Activated T-cell treated with anti-CD3 and anti-CD28 coated beads, Interleukin-2, amount 50 U/mL, for 48 hours (primary cell): ENCODE measurements at places on chromosomes 11 and 22.

DNA sequence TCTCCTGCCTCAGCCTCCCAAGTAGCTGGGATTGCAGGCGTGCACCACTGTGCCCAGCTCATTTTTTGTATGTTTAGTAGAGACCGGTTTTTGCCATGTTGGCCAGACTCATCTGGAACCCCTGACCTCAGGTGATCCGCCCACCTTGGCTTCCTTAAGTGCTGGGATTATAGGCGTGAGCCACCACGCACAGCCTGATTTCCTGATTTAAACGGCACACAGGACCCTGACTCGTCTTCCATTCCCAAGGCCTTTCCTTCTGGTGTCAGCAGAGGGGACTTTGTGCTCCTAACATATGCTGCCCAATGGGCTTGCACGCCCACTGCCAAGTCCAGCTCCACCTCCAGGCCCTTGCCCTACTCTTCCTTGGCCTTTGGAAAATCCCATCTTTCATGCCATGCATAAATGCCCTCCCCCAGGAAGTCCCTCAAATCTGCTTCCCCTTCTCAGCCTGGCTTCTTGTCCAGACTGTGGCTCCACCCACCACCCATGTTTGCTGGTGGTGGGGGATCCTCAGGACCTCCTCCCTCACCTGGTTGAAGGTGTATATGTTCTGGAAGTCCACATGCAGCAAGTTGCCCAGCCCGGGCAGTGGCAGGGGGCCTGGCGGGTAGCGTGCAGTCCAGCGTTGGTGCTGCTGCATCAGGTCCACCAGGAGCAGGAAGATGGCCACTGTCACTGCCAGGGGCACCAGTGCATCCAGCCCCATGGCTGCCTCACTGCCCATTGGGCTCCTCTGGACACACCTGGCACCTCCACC is 23.9 kb upstream of the CYP2D6 start:
- DNase-seq: no peak

DNA sequence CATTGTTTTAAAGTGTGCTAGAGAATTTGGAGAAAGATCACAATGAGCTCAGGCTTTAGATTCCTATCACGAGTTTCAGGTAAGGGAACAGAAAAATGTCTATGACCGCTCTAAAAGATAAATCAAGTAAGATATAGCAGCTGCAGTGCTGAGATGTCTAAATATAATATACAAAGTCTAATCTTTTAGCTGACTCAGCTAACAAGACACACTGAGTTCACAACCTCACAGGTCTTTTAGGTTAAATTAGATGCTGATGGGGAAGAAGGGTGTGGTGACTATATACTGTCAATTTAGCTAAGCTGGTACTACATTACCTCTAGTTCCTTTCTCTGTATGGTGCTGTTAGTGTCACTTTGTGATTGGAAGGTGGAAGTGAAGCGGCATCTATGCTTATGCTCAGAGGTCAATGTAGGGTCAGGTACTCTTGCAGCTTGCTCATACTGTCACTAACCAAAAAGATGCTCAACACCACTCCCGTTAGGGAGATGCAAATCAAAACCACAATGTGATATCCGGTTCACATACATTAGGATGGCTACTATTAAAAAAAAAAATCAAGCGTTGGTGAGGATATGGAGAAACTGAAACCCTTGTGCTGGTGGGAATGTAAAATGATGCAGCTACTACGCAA is 283.5 kb downstream of the SWAP70 start:
- DNase-seq: no peak

DNA sequence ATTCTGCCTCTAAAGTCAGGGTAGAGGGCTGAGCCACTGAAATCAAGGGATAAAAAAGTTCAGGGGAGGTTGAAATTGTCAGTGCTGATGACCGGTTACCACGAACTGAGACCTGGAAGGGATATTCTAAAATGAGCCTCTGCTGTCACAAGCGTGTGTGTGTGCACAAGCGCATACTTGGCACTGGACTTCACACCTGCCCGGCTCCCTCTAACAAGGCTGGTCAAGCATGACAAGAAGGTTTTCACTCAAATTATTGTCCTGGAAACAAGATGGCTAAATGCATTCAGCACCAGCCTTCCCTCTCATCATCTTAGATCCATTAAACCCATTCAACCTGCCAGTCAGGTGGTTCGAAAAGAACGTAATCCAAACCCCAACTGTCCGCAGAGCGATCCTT is 54.8 kb upstream of the CECR2 start:
- no peak for DNase-seq

DNA sequence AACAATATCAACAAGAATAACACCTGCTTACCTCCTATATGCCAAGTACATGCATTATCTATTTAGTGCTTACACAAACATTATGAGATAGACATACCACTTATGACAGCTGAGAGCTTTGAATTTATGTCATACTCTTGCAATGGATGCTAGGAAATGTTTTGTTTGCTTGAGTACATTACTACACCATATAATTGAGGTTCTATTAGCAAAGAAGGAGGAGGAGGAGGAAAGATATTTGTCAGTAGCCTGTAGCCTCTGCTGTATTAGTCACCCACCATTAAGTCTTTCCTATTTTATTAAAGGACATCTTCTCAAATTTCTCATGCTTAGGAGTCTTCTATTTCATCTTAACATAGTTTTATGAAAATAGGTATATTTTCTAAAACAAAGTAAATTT is 6.4 kb downstream of the ANO5 start:
- no peak for DNase-seq

GRCh38 chr11:123086305-123086704 is 24.4 kb upstream of the HSPA8 start:
- DNase-seq: no peak

GRCh38 chr22:21917181-21917958 is 35.3 kb downstream of the PPM1F start:
- DNase-seq: no peak

DNA sequence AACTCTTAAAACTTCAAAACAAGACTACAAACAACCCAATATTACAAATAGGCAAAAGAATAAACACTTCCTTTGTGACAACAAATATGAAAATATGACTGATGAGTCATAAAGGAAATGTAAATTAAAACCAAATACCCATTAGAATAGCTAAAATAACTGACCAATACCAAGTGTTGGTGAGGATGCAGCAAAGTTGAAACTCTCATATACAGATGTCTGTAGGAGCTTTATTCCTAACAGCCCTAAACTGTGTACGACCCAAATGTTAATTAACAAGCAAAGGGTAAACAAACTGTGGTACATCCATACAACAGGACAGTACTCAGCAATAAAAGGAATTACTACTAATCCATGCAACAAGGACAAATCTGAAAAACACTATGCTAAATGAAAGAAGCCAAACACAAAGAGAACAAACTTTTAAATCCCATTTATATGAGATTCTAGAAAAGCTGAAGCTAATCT is 43.0 kb downstream of the MAPK1 start:
- DNase-seq: no peak

- DNase-seq: no peak
These were observed 59.8 kb downstream of the QSER1 start for GRCh38 chr11:32952421-32952820.

DNA sequence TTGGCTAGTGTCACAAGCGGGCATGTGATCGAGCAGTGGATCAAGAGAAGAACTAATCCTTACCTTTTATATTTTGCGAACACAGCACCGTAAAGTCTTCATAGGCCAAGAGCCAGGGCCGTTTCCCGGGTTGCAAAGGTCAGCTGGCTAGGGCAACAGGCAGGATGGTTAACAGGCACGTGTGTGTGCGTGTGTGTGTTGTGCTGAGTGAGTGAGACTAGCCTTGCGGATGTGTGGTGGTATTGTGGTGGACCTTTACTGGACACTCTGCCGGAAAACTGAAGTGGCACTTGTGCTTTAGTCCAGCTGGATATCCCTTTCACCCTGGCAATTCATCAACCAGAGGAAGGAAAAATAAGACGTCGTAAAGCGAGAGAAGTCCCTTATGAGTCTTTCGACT is 176.7 kb downstream of the BCR start:
- no peak for DNase-seq

DNA sequence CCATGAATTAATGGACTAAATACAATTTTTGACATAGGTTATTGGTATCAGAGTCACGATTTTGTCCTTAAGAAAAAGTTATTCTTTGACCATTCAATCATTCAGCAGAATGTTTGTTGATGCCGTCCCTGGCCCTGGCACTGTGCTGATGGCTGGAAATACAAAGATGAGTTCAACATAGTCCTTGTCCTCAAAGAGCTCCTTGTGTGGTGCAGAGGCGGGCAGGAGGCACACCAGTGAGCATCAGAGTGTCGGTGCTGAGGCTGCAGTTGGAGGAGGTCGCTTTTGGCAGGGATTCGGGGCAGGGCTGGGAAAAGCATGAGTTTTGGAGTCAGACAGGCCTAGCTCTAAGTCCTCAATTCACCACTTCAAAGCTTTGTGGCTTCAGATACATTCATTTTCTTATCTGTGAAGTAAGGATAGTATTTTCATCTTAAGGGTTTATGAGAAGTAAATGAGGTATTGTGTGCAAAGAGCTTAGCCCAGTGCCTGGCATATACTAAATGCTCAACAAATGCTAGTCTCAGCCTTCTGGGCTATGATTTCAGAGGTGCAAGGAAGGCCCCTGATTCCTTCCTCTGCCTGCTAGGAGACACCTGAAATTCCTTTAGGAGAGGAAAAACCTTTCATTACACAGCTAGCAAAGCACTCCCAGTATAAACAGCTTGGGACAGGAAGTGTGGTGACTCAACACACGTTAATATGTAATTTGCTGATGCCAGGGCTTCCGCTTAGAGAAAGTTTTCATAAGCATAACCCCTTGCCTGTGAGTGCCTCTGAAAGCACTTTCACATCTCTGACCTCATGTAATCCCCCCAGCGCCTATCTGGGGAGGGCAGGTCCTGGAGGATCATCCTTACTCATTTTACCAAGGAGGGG is 113.8 kb downstream of the NECTIN1 start:
- no peak for DNase-seq

DNA sequence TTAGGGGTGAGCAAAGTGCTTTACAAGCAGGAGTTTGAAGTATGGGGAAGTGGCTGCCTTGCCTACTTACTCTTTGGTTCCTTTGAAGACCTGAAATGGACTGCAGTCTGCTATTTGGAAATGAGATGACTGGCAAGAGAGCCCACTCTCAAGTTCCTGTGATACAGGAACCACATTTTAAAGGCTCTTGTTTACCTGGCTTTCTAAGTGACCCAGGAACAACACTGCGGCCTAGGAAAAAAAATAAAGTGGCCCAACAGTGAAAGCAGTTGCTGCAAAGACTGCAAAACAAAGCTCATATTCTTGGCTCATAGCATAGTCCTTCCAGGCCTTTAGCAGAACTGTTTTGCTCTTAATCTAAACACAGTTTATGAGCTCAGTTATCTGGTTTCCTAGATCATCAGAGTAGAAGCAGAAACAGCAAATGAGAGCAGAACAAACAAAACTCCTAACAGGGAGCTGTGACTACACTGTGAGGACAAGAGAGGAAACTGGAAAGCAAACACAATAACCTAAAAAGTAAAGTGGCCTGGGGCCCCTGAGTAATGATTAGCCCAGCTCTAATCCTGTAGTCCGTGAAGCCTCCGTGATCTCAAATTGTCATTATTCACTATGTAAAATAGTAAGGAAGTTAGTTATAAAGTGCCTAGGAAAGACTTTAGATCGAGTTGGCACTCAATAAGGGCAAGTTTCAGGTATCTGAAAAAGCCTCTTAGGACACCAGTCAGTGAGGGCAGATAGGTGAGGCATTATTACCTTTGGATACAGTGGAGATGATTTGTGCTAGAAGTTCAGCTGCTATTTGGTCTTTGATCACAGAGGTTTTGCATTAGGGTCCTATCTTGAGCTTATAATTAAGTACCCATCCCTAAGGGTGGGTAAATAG is 11.5 kb downstream of the CCDC117 start:
- DNase-seq: no peak

DNA sequence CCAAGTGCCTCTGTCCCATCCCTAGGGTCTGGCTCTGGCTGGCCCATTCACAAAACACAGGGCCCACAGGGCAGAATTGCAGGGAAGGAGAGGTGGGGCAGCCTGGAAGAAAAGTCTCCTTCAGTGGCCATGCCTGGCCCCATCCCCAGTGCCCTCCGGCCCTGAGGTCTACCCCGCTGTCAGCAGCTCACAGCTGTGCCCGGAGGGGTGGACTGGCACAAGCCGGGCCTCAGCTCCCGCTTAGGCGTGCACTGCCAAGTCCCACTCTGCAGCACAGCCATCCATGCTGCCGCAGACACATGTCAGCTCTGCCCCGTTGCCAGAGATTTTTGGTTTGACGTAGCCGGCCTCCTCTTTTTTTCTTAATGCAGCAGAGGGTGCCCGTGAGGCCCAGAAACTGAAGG is 3.9 kb upstream of the SCN2B start:
- no peak for DNase-seq

DNA sequence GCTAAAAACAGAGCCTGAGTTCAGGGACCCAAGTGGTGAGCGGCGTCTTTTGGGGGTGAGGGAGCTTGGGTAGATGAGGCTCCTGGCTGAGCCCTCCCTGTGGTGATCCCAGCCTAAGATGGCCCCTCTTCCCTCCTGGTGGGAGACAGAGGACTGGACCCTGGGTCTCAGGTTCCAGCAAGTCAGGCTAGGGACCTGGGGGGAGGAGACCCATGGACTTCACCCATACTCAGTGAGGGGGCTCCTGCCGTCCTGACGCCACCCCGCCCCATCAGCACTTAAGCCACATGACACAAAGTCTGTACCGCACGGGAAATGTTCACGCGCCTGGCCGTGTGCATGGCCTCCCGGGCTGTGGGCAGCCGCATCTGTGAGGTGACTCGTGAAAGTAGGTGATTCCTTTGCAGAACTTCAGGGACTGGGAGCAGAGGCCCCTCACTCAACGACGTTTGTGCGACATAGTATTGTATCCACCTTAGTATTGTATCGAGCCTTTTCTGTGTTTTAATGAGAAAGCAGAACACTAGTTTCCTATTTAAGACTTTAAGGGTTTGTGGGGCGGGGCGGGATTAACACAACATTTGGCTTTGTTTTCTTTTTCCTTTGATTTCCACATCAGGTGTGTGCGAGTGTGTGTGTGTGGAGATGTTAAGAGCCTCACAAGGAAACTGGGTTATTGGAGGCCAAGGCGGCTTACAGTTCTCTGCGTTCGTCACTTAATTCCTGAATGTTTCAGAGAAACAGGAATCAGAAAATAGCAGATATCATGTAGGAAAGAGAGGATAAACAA is 18.4 kb upstream of the TMEM191C start:
- DNase-seq: peak; percentile 14

- no peak for DNase-seq
These were observed 353.7 kb downstream of the MIAT start for GRCh38 chr22:27011133-27011532.

GRCh38 chr11:47940904-47941649 is 39.3 kb upstream of the PTPRJ start:
- no peak for DNase-seq

- DNase-seq: no peak
These were observed 68.9 kb downstream of the C11orf65 start for GRCh38 chr11:108398439-108398838.
